ENCODE measurements at places on chromosomes 5 and 9.

DNA sequence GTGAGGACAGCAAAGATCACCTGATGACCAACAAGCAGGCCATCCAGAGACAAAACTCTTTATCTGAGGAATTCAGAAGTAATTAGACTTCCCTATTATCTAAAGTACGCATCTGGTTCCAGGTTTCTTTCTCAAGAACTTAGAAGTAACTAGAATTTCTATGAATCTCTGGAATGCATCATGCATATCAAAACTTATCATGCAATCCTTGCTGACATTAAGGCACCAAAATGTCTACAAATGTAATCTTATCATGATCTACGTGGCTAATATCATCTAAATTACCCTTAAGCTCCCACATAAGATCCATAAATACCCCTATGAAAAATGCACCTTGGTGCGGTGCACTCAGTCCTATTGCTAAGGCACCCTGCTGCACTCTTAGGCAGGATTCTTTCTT is 488.1 kb upstream of the TLE4 start:
- no peak for DNase-seq

- DNase-seq, result no peak
Observed at GRCh38 chr9:98993570-98993945, 49.9 kb downstream of the COL15A1 start.

GRCh38 chr5:143188083-143188482 is 215.4 kb downstream of the NR3C1 start:
- DNase-seq, result no peak

DNA sequence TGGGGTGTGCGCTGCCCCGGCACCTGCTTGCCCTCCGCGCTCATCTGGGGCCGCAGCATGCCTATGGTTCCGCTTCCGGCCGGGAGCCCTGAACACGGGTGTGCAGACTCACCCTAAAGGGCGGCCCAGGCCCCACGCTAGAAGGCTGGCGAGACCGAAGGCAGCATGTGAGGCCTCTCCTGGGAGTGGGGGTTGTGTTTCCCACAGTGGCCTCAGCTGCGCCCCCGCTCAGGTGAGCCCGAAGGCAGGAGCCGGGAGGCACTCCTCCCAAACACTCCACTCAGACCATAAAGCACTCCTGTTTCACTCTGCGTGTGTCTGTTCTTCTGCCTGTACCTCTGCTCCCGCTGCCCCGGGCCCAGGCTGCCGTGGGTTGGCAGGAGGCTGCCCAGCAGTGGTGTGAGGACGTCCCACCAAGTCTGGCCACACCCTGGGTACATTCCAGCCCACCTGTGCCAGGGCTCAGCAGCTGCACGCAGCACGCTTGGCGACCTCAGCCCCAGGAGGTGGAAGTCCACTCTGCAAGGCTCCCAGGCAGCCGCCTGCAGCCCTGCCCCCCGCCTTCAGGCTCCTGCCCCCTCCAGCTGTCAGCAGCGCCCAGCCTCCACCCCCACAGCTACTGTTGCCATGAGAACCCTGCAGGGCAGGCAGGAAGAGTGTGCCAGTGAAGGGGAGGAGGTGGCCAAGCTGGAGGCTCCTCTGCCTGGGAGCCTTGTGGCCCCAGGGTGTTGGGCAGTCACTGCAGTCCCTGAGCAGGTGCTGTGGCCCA is 1.2 kb upstream of the AJM1 start:
- DNase-seq, result no peak

DNA sequence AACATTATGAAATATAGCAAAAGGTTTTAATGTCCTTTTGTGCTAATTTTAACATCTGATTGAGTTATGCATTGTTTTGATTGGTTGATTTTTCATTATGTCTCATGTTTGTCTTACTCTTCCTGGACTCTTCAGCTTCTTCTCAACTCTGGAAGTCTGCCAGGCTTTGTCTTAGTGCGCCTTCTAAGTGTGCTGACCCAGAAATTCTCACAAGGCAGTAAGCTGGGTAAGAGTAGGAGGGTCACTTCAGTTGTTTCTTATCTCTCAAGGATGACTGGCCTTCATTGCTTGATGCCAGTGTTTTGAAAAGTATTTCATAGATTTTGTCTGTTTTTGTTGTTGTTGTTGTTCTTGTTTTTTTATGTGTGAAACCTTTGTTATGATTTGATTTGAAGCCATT is 59.2 kb downstream of the RIC1 start:
- no peak for DNase-seq

- no peak for DNase-seq
Observed at GRCh38 chr9:100064872-100065581, 33.8 kb downstream of the ERP44 start.

DNA sequence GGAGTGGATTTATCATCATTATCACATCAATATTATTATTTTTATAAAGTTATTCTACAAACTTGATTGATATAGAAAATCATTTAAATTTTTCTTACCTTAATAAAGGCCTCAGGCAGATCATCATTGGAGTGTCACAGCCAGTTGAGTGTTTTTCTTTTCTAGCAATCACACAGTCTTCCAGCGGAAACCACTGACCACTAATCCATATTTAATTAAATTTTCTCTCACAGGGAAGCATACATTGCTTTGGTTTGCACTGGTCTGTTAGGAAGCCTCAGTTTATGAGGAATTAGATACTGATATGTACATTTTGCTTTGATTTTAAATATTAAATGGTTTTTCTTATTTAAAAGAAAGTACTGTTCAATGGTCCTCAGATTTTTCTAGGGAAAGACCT is 6.7 kb downstream of the SPZ1 start:
- no peak for DNase-seq

GRCh38 chr5:125006011-125006685 is 259.7 kb upstream of the ZNF608 start:
- no peak for DNase-seq

- no peak for DNase-seq
Observed at GRCh38 chr5:10653043-10653442, 89.2 kb downstream of the ANKRD33B start.

DNA sequence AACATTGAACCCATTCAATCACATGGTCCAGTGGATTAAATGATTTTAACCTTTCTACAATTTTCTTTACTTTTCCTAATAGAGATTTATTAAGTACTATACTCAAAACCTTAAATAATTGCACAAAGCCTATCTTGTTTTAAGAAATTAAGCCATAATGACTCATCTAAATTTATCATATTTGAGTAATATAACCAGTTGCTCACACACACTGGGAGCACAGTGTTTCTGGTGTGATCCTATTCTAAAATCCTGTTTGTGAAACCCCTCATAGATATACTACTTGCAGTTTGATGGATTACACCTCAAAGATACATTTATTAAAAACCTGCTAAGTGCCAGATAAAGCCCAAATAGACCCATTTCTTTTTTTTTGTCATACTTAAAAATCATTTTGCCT is 668.3 kb upstream of the CDH18 start:
- no peak for DNase-seq

DNA sequence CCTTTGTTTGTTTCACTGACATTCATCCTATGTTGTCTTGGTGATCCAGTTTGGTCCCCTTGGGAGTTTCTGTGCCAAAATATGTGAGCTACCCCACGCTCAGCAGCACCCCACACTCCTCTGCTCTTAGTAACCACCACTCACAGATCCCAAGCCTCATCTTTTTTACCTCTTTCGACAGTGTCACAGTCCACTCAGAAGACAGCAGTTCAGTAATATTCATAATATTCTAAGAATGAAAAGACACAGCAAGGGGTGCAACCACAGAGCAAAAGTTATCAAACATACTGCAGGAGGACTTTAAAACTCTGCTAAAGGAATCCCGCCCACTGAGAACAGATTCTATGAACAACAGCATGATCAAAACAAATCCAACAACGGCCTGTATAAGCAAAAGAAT is 28.2 kb downstream of the RNF130 start:
- DNase-seq, result no peak

- no peak for DNase-seq
Observed at GRCh38 chr5:169029037-169029436, 271.9 kb downstream of the SLIT3 start.

DNA sequence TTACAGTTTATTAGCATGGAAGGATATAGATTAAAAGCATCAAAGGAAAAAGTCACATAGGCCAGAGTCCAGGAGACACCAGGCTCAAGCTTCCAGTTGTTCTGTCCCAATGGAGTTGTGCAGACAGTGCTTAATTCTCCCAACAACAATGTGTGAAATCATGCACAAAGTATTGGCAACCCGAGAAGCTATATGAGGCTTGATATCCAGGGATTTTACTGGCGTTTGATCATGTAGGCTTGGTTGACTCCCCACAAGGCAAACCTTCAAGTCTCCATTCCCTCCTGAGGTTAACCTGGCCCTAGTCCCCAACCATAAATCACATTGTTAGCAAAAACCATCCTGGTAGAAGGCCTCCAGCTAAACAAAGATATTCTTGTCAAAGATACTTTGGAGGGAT is 141.5 kb downstream of the ADAMTS19 start:
- no peak for DNase-seq
